ENCODE measurements at places on chromosomes 11 and 22. TPM values are rescaled to one million over a fixed set of nuclear protein-coding genes. Genes with fewer than 3 reads are reported as not detected.

The ARHGAP8 gene
- total RNA-seq: 32.4 TPM

The APLNR gene
- 0.08 TPM for total RNA-seq

The SAA2 gene
- not detected for total RNA-seq

The TLCD5 gene
- total RNA-seq: 2.2 TPM

The ADAMTS15 gene
- total RNA-seq: 7.9 TPM

The LYVE1 gene
- not detected for total RNA-seq

The CCDC87 gene
- total RNA-seq: 0.43 TPM

The GRM5 gene
- total RNA-seq: 0.04 TPM

The SPCS2 gene
- total RNA-seq: 77.8 TPM

The SLC22A12 gene
- total RNA-seq: not detected

The TIMP3 gene
- total RNA-seq: 35.0 TPM

The PRRG4 gene
- not detected for total RNA-seq

The GRAMD1B gene
- total RNA-seq: 18.0 TPM

The ACRV1 gene
- total RNA-seq: 0.08 TPM

The KDM4D gene
- 1.9 TPM for total RNA-seq

The NLRP14 gene
- not detected for total RNA-seq

The OR8A1 gene
- not detected for total RNA-seq

The ZP1 gene
- not detected for total RNA-seq

The P4HA3 gene
- total RNA-seq: not detected

The MMP20 gene
- total RNA-seq: not detected

The ANKK1 gene
- total RNA-seq: not detected

The PKP3 gene
- total RNA-seq: 0.18 TPM

The SCN3B gene
- 2.1 TPM for total RNA-seq

The PLAAT5 gene
- total RNA-seq: 0.06 TPM

The KDELR3 gene
- total RNA-seq: 2.2 TPM

The CNTF gene
- total RNA-seq: 1.6 TPM

The SLC22A6 gene
- total RNA-seq: not detected

The GGTLC2 gene
- not detected for total RNA-seq

The AP5B1 gene
- total RNA-seq: 2.0 TPM

The SCGB1D2 gene
- not detected for total RNA-seq

The CYTH4 gene
- not detected for total RNA-seq

The NUP160 gene
- total RNA-seq: 74.1 TPM

The GALR3 gene
- not detected for total RNA-seq

The OR5P2 gene
- not detected for total RNA-seq

The MRGPRX4 gene
- total RNA-seq: not detected

The TNNI2 gene
- 20.2 TPM for total RNA-seq

The OR6A2 gene
- total RNA-seq: not detected

The SCARF2 gene
- total RNA-seq: 12.9 TPM

The UQCR10 gene
- 116 TPM for total RNA-seq

The C11orf42 gene
- total RNA-seq: not detected

The OR4P4 gene
- not detected for total RNA-seq

The ZNF214 gene
- total RNA-seq: 0.20 TPM

The OR5I1 gene
- not detected for total RNA-seq

The MS4A8 gene
- not detected for total RNA-seq

The PARVG gene
- not detected for total RNA-seq

The EFCAB6 gene
- not detected for total RNA-seq

The OR51E2 gene
- not detected for total RNA-seq
